ENCODE measurements at places on chromosomes 12 and 14.

GRCh38 chr14:32306549-32306948 lies 22.5 kb upstream of the AKAP6 start:
- DNase-seq: no peak

- DNase-seq: no peak
Observed at GRCh38 chr12:53807322-53807860, 55.6 kb upstream of the CISTR start.

DNA sequence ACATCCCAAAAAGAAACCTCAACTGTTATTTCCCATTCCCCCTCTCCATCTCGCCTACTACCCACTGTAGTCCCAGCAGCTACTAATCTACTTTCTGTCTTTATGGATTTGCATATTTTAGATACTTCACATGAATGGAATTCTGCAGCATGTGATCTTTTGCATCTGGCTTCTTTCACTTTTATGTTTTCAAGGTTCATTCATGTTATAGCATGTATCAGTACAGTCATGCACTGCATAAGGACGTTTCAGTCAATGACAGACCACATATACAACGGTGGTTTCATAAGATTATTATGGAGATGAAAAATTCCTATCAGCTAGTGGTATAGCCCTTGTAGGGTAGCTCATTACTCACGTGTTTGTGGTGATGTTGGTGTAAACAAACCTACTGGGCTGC lies 24.5 kb downstream of the PCNX4 start:
- no peak for DNase-seq

DNA sequence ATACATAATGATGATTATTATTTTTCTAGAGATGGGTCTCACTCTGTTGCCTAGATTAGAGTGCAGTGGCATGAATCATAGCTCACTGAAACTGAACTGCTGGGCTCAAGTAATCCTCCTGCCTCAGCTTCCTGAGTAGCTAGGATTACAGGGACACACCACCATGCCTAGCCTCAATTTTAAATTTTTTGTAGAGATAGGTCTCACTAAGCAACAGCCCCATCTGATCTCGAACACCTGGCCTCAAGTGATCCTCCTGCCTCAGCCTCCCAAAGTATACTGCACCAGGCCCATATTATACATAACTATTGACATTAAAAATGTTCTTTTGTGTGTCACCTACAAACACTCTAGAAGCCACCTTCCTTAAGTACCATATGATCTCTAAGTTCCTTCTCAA lies 3.4 kb downstream of the TXNRD1 start:
- no peak for DNase-seq

DNA sequence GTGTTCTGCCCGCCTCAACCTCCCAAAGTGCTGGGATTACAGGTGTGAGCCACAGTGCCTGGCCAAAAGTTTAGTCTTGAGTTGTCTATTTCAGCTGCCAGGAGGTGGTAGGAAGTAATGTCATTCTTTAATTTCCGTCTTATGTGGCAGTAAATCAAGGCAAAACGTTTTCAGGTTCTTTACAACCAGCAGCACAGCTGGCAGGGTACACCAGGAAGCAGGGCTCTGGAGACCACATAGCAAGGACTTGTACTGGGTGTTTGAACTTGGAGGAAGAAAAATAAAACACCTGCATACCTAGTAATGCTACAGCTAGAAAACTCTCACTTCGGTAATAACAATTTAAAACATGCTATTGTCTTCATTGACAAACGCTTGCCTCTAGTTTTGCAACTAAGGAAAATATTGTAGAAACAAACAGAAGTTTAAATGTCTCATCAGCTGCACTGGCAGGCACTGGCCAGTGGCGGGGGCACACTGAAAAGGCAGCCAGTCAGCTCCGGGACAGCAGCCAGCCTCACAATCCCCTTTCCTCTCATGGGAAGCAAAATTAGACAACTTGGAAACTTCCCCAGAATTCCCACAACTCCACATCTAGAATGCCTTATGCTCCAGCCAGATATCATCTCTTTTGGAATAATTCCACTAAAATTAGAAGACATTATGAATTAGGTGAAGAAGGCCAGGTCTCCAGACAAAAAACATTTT lies 72.2 kb downstream of the CLIP1 start:
- no peak for DNase-seq

- no peak for DNase-seq
Observed at GRCh38 chr12:30450872-30451271, 244.8 kb downstream of the IPO8 start.

- DNase-seq: no peak
Observed at GRCh38 chr12:13376610-13377373, 180.3 kb downstream of the EMP1 start.

DNA sequence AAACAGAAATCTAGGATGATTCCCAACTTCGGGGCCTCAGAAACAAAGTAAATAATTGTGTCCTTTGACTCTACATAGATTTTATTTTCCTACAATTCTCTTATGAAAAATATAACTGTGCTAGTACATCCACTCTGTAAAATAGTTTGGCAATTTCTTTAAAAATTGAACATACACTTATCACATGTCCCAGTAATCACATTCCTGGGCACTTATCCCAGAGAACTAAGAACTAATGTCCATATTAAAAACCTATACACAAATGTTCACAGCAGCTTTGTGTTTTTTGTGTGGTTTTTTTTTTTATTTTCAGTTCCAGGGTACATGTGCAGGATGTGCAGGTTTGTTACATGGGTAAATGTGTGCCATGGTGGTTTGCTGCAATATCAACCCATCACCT lies 99.0 kb downstream of the KCNH5 start:
- DNase-seq: no peak

- DNase-seq: no peak
Observed at GRCh38 chr12:122201381-122201780, 2.1 kb upstream of the B3GNT4 start.

GRCh38 chr14:86373886-86374285 lies 843.9 kb downstream of the FLRT2 start:
- DNase-seq: no peak

DNA sequence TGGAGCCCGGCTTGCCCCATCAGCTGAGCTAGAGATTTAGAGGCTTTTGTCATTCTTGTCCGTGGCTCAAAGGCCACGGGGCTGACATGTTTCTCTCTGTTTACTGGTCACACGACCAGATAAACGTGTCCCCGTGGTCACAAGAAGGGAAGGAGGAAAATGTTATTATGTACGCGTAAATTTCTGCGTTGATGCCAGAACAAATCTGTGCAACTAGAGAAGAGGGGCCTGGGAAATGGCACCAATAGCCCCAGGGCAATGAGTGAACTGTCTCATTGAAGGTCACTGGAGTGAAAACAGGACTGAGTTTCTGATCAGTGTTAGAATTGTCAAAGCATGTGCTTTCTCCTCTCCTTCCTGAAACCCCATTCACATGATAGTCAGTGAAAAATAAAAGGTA lies 25.3 kb downstream of the OAS2 start:
- no peak for DNase-seq

- DNase-seq: no peak
Observed at GRCh38 chr12:111409780-111410430, 4.2 kb downstream of the SH2B3 start.

GRCh38 chr12:116372815-116373214 lies 95.3 kb upstream of the MED13L start:
- no peak for DNase-seq

DNA sequence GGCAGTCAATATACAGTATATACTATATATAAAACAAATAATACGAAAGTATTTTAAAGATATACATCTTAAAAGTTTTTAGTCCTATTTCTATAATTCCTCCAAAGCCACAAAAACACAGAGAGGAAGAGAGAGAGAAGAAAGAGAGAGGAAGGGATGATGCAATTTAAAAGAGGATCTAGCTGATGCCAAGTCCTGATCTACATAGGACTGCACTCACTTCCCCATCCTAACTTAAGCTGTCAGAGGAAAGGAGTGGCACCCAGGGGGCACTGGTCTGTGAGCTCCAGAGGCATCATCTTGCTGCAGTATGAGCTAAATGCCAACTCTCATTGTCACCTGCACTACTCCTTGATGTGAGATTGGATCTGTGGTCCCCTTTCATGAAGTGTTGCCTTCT lies 95.8 kb downstream of the C12orf42 start:
- DNase-seq: no peak

- no peak for DNase-seq
Observed at GRCh38 chr14:55043528-55043927, 7.9 kb upstream of the MAPK1IP1L start.

- DNase-seq: peak; percentile 45
Observed at GRCh38 chr14:103808403-103809001, 38.9 kb downstream of the PPP1R13B start.

- no peak for DNase-seq
Observed at GRCh38 chr12:122505419-122506051, 4.8 kb upstream of the ZCCHC8 start.

DNA sequence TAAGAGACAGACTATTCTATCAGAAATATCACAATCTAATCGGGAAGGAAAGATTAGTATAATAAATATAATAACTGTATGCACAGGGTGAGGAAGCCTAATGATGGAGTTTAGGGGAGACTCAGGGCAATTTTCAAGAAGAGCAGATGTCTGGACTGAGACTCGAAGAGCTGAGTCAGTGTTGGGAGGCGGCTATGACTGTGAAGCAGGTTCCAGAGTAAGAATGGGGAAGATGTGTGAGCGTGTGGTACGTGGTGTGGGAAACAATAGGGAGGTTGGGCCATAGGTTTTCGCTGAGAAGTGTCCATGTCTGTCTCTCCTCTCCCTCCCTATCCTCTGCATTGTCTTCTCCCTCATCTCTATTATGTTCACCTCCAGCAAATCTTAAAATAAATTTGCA lies 85.6 kb downstream of the LMO3 start:
- no peak for DNase-seq

- DNase-seq: no peak
Observed at GRCh38 chr12:29023436-29024076, 125.5 kb upstream of the FAR2 start.

DNA sequence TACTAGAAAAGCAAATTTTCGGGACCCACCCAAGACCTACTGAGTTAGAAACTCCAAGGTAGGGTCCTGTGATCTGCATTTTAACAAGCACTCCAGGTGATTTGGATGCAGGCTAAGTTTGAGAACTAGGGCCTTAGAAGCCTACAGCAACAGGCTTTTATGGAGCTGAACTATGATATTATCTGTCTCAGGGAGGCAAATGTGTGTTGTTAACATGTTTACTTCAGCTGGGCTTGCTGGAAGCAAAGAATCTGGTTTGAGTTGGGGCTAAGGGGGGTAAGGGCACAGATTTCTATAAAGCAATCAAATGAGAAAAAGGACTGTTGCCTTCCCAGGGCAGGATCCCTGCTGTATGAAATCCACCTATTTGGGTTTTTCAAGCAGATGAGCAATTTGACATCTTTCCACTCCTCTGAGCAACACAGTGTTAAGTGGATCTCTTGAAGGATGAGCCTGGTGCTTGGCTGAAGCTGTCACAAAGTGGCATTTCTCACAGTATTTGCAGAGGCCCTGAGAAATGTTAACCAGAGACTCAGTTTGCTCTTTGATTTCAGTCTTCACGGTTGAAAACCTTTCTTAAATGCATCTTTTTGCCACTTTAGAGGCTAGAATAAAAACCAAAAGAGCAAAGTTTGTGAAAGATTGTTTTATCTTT lies 36.2 kb upstream of the SOCS2 start:
- DNase-seq: no peak

- DNase-seq: no peak
Observed at GRCh38 chr12:115335048-115335447, 651.1 kb upstream of the TBX3 start.

- no peak for DNase-seq
Observed at GRCh38 chr12:6067152-6067916, 57.1 kb downstream of the VWF start.

GRCh38 chr12:28440081-28440608 lies 249.9 kb downstream of the CCDC91 start:
- DNase-seq: no peak

- no peak for DNase-seq
Observed at GRCh38 chr12:12979731-12980259, 20.3 kb downstream of the HEBP1 start.

- no peak for DNase-seq
Observed at GRCh38 chr14:85853996-85854526, 324.1 kb downstream of the FLRT2 start.

GRCh38 chr12:78185109-78185508 lies 354.4 kb downstream of the NAV3 start:
- no peak for DNase-seq

DNA sequence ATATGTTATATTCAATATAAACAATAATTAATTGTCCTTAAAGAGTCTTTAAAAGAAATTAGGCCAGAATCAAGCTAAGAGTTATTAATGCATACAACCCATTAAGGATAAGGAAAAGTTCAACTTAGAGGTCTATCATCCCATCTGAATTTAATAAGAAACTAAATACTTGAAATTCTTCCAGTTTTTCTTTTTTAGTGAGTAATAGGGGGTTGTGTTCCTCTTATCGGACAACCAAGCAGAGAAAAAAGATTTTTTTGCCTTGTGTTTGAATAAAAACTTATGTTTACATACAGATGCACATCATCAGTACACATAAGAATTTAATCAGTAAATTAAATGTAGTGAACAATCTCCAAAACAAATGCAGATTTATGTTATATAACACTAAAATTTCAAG lies 32.5 kb downstream of the PAWR start:
- DNase-seq: no peak

DNA sequence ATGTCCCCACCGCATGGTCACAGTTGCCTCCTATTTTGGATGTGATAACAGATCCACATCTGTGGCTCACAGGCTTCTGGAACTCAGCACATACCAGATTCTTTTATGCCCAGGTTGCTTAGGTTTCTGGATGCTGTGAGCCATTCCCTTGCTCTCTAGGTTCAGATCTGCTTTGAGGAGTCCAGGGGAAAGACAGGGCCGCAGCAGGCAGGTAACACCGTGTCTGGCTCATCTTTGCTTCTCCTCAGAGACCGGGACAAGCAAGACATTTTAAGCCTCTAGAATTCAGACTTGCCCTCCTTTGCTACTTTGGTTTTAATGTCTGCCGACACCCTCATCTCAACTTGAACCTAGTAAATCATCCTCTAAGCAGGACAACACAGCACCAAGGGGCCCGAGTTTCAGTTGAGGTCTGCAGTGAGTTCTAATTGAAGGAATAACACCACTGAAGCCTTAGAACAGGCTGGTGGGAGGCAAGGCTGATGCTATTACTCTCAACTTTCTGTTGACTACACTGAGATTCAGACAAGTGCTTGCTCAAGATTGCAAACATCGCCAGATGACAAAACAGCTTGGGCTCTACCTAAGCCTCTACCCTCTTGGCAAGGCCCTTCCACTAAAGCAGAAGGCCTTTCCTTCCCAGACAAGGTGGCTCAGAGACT lies 55.3 kb downstream of the MDM2 start:
- DNase-seq: no peak

DNA sequence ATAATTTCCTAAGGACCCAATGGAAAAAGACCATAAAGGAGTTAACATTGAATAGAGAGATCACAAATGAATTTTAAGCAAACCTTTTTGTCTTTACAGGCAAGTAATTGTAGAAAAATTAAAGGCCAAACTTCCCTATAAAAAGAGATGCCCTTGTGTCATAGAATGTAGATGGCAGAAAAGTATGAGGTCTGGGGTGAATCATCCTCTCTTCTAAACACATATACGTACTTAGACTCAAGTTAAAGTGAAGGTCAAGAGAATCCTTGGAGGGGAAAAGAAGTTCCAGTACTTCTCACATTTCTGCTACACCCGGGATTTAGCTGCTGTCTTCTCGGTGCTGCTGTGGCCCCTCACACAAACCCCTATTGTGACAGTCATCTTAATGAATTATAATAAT lies 116.2 kb upstream of the ARID2 start:
- no peak for DNase-seq

All from stimulated activated CD4-positive, alpha-beta T cell treated with anti-CD3 and anti-CD28 coated beads, Interleukin-2, amount 100 ng/mL, for 4 hours (primary cell).